Tibial artery (tissue), 4 donors: ENCODE measurements at places on chromosomes 12 and 14.
A peak's percentile ranks its signal among the peaks of the same experiment; 100 is the strongest.

DNA sequence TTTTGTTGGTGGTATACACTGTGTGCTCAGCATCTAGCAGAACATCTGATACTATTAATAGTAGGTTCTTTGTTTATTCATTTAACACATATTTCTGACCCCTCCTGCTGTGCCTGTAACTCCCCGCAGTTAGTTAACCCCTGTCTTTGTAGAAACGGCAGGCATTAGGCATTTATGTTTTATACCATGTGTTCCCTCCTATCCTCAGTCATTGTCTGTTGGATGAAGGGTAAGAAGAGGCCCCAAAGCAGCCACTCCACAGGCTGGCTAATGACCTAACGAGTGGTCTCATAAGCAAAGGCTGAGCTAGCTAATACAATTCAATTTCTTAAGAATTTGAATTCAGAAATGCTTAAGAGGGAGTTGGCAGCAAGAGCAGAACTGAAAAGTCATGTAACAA is 170.8 kb downstream of the TMX1 start:
- DNase-seq, result no peak
- no peak overlapping the region for H3K4me3 ChIP-seq
- no peaks in the 10 kb centered on the region for H3K36me3 ChIP-seq
- H3K4me1 ChIP-seq, result no peaks in the 10 kb centered on the region
- H3K27me3 ChIP-seq, result no peaks in the 10 kb centered on the region

DNA sequence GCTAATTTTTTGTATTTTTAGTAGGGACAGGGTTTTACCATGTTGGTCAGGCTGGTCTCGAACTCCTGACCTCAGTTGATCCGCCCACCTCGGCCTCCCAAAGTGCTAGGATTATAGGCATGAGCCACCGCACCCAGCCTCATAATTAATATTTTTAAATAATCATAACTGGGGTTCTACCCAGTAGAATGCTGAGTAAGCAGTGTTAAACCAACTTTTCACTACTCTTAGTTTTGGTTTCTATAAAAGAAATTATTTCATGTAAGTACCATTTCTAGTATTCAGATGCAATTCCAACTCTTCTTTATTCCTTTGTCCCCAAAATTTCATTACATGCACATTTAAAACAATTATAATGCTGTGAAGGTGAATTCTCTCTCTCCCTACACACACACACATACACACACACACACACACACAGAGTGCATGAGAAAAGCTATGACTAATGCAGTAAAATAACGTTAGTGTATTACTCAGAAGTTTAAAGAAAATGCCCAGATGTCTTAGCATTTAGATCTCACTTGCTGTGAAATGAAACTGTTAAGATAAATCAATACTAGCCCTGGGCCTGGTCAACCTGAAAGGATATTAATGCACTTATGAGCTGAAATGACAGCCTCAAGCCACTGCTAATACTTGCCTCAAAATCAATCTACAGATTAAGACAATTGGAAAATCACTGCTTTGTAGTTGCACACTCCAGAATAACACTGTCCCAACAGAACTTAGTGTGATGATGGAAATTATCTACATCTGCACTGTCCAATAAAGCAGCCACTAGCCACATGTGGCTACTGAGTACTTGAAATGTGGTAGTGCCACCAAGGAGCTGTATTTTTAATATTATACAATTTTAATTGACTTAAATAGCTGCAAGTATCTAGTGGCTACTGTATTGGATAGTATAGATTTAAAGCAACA is 36.0 kb downstream of the PTPN21 start:
- no peak overlapping the region for H3K4me3 ChIP-seq
- no peaks in the 10 kb centered on the region for H3K4me1 ChIP-seq
- H3K27me3 ChIP-seq, result no peaks in the 10 kb centered on the region
- DNase-seq, result no peak

DNA sequence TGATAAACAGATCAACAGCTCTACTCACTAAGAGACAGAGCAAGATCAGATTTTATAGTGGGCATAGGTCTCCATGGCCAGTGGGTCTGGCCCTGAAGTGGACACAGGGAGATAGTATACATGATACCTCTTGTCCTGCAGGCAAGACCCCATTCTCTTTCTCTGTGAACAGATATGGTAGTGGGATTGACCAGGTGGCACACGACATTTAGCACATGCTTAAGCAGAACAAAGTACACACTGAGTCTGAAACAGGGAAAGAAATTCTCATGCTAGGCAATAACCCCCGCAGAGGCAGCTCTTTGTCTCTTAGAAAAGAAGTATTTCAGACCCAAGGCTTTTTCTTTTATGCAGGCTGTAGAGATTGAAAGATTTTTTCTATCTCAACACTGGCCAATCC is 1331.2 kb downstream of the FSCB start:
- no peaks in the 10 kb centered on the region for H3K27me3 ChIP-seq
- H3K27ac ChIP-seq, result no peak overlapping the region
- H3K4me3 ChIP-seq, result no peak overlapping the region
- H3K4me1 ChIP-seq, result no peaks in the 10 kb centered on the region
- no peaks in the 10 kb centered on the region for H3K36me3 ChIP-seq
- DNase-seq, result no peak

DNA sequence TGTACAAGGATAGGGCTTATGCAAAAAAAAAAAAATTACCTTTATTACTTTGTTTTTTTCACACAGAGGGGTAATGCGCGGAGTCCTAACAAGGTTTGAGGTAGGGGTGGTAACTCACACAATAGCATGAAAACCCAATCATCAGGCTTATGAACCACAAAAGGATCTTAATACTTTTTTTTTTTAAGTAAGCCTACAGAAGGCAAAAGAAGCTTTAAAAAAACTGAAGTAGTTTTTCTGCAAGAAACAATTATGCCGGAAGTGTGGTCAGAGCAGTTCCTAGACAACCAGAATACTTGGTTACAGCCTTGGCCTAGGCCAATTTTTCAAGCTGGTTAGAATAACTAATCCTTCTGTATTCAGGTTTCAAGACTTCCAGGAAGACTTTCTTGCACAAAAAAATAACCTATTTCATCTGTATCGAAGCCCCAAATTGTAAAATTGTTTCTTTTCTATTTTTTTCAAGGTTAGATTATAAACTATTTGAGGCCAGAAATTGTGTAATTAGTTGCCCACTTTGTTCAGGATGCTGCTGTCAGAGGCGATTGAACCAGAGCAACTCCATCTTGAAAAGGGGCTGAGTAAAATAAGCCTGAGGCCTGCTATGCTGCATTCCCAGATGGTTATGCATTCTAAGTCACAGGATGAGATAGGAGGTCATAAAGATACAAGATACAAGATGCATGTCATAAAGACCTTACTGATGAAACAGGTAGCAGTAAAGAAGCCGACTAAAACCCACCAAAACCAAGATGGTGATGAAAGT is 1.8 kb upstream of the GNS start:
- no peak for DNase-seq
- no peaks in the 10 kb centered on the region for H3K36me3 ChIP-seq
- H3K27me3 ChIP-seq, result no peaks in the 10 kb centered on the region
- H3K27ac ChIP-seq, result no peak overlapping the region
- H3K4me3 ChIP-seq, result no peak overlapping the region
- H3K4me1 ChIP-seq, result peaks cover 18% of the 10 kb centered on the region

GRCh38 chr14:76277586-76278130 is 98.3 kb upstream of the ESRRB start:
- no peak overlapping the region for H3K27ac ChIP-seq
- H3K27me3 ChIP-seq, result no peaks in the 10 kb centered on the region
- H3K4me3 ChIP-seq, result no peak overlapping the region
- H3K4me1 ChIP-seq, result peaks cover under 1% of the 10 kb centered on the region

- H3K27ac ChIP-seq, result no peak overlapping the region
- no peaks in the 10 kb centered on the region for H3K4me1 ChIP-seq
- no peak for DNase-seq
- no peak overlapping the region for H3K4me3 ChIP-seq
These were observed 166.4 kb downstream of the SLC15A4 start for GRCh38 chr12:128657378-128657777.

DNA sequence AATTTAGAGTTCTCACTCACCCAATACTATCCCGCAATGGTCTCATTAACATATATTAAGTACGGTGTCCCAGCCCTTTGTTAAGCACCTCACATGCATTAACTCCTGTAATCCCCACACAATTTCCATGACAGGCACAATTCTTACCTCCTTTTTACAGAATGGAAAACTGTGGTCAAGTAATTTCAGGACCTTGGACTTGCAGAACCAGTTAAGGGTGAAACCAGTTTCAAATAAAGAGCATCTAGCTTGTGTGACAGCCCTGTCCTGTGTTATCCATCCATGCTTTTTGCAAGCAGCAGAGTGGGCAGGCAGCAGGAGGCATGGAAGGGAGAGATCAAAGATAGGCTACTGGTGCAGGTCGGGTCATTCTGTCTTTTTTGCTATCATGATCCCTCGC is 470.8 kb downstream of the NELL2 start:
- H3K36me3 ChIP-seq, result no peaks in the 10 kb centered on the region
- no peaks in the 10 kb centered on the region for H3K27me3 ChIP-seq
- H3K27ac ChIP-seq, result no peak overlapping the region
- H3K4me1 ChIP-seq, result no peaks in the 10 kb centered on the region
- DNase-seq, result no peak

- no peaks in the 10 kb centered on the region for H3K4me1 ChIP-seq
- no peaks in the 10 kb centered on the region for H3K27me3 ChIP-seq
- no peak overlapping the region for H3K27ac ChIP-seq
- no peak overlapping the region for H3K4me3 ChIP-seq
These were observed 96.9 kb downstream of the HELB start for GRCh38 chr12:66398931-66399910.

- no peak overlapping the region for H3K27ac ChIP-seq
- H3K36me3 ChIP-seq, result no peaks in the 10 kb centered on the region
- no peaks in the 10 kb centered on the region for H3K4me1 ChIP-seq
- peak; percentile 42 for DNase-seq
- no peaks in the 10 kb centered on the region for H3K27me3 ChIP-seq
These were observed 45.8 kb downstream of the NINJ2 start for GRCh38 chr12:617304-617915.

GRCh38 chr14:68687746-68688145 is 105.1 kb downstream of the ZFP36L1 start:
- no peaks in the 10 kb centered on the region for H3K27me3 ChIP-seq
- no peaks in the 10 kb centered on the region for H3K36me3 ChIP-seq
- peak; percentile 4 for DNase-seq
- H3K27ac ChIP-seq, result no peak overlapping the region
- H3K4me3 ChIP-seq, result no peak overlapping the region

DNA sequence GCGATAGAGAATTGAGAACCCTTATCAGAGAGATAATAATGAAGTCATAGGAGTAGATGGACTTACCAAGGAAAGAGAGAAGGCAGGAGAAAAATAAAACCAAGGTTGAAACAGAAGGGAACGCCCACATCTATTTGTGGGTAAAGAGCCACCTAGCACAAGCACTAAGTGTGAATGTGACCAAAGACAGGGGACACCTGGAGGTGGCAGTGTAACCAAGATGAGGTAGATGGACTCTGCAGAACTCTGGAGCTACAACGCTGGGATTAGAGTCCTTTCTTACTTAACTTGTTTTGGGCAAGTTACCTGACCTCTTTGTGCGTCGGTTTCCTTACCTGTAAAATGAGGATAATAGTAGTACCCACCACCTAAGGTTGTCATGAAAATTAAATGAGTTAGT is 101.9 kb downstream of the SLC5A8 start:
- no peak overlapping the region for H3K27ac ChIP-seq
- no peaks in the 10 kb centered on the region for H3K36me3 ChIP-seq
- DNase-seq, result no peak

- peak; percentile 55 for DNase-seq
- no peak overlapping the region for H3K27ac ChIP-seq
- H3K4me1 ChIP-seq, result peaks cover 4% of the 10 kb centered on the region
- H3K4me3 ChIP-seq, result no peak overlapping the region
These were observed 62.9 kb upstream of the NID2 start for GRCh38 chr14:52131640-52132320.

DNA sequence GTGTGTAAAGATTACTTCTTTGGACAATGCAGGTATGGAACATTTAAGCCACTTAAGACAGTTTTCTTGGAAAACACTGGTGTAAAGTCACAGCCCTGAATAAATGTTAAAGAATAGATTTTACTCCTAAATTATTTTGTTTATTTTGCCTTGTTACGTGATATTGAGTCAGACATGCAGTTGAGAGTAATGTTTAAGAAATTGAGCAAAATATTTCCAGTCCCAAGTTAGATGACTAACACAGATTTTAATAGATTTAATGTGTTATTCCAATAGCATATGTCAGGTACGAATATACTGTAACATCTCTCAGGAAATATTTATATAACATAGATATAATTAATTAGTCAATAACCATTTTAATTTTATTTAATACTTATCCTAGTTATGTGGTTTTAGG is 1361.7 kb downstream of the FSCB start:
- no peaks in the 10 kb centered on the region for H3K36me3 ChIP-seq
- no peak for DNase-seq
- no peaks in the 10 kb centered on the region for H3K4me1 ChIP-seq
- H3K27ac ChIP-seq, result no peak overlapping the region
- no peaks in the 10 kb centered on the region for H3K27me3 ChIP-seq

- H3K27me3 ChIP-seq, result no peaks in the 10 kb centered on the region
- no peak overlapping the region for H3K4me3 ChIP-seq
- H3K36me3 ChIP-seq, result no peaks in the 10 kb centered on the region
- no peak for DNase-seq
- no peak overlapping the region for H3K27ac ChIP-seq
- no peaks in the 10 kb centered on the region for H3K4me1 ChIP-seq
These were observed 6.3 kb downstream of the MIS18BP1 start for GRCh38 chr14:45246691-45247090.

- H3K4me1 ChIP-seq, result peaks cover 11% of the 10 kb centered on the region
- peaks cover 37% of the 10 kb centered on the region for H3K36me3 ChIP-seq
- H3K27ac ChIP-seq, result peak overlapping the region; percentile 12
- DNase-seq, result no peak
These were observed 4.3 kb downstream of the TMEM106C start for GRCh38 chr12:47967461-47968321.

DNA sequence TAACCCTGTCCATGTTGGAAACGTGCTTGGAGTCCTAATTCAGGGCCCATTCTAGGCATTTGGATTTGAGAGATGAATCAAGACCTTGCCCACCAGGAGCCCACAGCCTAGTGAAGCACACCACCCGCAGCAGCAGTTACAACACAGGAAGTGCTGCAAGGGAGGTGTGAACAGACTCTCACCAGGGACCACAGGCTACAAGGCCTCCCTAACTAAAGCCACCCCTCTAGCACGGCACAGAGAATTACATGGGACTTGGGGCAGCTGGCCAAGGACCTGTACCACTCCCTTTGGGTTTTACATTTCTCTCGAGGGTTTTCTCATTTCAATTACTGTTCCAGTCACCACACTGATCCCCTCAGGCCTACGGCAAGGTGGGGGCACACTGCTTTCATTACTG is 49.5 kb upstream of the FOXN3 start:
- no peak for DNase-seq
- no peaks in the 10 kb centered on the region for H3K36me3 ChIP-seq
- H3K4me3 ChIP-seq, result no peak overlapping the region
- peaks cover 25% of the 10 kb centered on the region for H3K4me1 ChIP-seq

GRCh38 chr12:84856156-84856900 is 56.3 kb downstream of the SLC6A15 start:
- DNase-seq, result no peak
- no peak overlapping the region for H3K4me3 ChIP-seq
- no peaks in the 10 kb centered on the region for H3K4me1 ChIP-seq
- no peaks in the 10 kb centered on the region for H3K27me3 ChIP-seq
